Tongue (tissue), 3 donors: ENCODE measurements at places on chromosomes 11 and 22.

DNA sequence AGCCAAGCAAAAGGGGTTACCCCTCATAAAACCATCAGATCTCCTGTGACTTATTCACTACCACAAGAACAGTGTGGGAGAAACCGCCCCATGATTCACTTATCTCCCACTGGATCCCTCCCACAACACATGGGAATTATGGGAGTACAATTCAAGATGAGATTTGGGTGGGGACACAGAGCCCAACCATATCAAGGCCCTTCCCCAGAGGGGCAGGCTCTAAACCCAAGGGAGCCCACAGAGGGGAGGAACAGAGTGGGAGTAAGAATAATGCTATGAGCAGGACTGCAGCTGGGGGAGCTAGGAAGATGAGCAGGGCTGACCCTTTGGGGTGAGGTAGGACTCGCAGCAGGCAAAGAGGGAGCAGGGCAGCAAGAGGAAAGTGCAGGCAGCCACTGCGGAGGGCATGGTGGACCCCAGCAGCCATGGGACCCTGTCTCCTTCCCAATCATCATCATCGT is 59.3 kb downstream of the CD82 start:
- peak; percentile 1 for DNase-seq

GRCh38 chr11:33307984-33308383 is 50.8 kb downstream of the HIPK3 start:
- DNase-seq, result no peak

- no peak for DNase-seq
Measured at GRCh38 chr11:67160872-67161783, 42.1 kb downstream of the KDM2A start.

DNA sequence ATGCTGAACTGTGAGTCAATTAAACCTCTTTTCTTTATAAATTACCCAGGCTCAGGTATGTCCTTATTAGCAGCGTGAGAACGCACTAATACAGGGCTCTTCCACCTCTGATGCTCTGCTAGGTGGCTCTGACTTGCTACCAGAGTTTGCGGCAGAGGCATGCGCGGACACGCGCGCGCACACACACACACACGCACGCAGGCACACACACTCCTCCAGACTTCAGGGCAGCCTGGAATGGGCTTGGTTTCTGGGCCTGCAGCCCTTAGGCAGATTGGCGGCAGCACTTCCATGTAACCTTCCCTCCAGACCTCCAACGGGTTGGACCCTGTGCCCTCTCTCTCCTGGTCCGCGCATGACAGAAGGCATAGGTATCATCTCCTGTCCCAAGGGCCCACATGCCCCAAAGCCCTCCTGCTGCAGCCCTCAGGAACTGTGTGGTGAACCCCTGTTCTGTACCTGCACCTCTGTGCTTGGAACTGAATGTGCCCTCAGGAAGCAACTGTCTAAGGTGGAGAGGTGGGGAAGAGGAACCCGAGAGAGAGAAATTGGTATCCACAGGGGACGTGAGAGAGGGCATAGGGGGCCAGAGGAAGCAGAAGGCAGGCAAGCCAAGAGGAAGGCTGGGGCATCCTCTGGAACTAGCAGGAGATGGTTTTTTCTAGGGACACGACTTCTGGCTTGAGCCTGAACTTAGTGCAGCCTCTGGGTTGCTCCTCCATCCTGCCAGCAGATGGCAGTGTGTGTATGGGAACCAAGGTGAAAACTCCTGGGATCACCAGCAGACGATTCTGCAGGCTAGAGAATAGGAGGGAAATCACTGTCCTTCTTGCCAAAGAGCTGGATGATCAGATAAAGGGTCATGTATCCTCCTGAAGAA is 23.4 kb upstream of the RIC3 start:
- DNase-seq, result peak; percentile 85

DNA sequence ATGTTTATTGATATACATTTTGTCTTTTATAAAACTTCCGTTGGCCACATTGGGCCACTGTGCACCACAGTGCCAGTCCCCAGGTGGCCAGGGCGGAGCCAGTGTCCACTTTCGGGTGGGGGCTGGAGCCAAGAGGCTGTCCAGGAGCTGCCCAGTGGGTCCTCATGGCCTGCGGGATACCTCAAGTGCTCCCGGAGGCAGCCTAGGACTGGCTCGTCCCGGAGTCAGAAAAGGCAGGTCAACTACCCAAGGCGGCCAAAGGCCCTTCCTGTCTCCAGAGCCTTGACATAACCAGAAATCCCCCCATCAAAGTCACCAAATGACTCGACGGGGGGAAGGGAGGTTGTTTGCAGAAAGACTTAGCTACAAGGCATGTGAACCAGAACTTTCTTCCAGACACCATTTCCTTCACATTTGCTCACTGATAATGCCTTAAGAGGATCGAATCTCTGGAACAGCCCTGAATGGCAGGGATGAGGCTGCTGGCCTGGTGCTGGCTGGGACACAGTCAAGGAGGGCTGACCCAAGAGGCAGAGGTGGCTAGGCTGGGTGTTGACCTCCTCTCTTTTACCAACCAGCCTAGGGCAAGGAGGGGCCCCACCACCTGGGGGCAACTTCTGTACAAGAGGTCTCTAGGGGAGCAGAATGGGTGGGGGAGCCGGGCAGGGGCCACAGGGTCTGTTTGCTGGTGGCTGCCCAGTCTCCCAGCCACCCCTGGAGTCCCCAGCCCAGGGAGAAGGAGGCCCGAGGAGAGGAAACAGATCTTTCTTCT is 8.4 kb downstream of the MRGPRF start:
- no peak for DNase-seq

DNA sequence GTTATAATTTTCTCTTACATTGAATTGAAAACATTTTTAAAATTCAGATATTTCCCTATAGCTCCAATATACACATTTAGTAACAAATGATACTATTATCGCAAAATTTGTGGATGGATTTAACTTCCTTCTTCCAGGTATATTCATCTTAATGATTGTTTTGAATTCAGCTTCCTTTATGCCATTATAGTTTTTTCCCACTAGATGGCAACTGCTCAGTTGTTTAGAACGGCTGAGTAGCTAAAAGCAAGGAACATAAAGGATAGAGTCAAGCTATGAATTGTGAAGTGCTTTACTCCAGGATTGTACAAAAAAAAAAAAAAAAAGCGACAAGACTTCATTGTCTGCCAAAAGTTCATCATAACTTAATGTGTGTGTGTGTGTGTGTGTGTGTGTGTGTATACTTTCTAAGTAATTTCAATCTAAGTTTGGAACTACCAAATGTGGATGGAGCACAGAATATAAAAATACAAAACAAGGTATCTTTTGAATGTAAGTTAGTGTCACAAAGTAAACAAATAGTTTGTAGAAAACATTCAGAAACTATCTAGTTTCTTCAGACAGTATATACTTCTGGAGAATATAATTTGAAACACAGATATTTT is 846.4 kb downstream of the DLG2 start:
- DNase-seq, result peak; percentile 59

- no peak for DNase-seq
Measured at GRCh38 chr11:25766332-25767015, 565.5 kb upstream of the ANO3 start.

- no peak for DNase-seq
Measured at GRCh38 chr11:22674470-22675439, 8.3 kb downstream of the GAS2 start.

- no peak for DNase-seq
Measured at GRCh38 chr22:35174401-35175038, 82.8 kb upstream of the HMGXB4 start.

DNA sequence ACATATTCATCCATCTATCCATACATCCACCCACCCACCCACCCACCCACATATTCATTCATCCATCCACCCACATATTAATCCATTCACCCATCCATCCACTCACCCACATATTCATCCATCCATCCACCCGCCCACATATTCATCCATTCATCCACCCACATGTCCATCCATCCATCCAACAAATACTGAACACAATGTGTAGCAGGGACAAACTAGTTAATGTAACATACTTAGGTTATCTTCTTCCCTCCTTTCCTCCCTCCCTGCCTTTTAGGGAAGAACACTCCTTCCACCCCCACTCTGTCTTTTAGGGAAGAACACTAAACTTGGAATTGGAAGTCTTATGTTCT is 39.4 kb downstream of the MCM5 start:
- DNase-seq, result no peak

- DNase-seq, result peak; percentile 35
Measured at GRCh38 chr11:44205352-44205751, 104.6 kb downstream of the ALX4 start.

- DNase-seq, result no peak
Measured at GRCh38 chr11:61617515-61617914, 36.6 kb upstream of the SYT7 start.

- DNase-seq, result no peak
Measured at GRCh38 chr22:22565981-22566380, 6.9 kb upstream of the PRAME start.

DNA sequence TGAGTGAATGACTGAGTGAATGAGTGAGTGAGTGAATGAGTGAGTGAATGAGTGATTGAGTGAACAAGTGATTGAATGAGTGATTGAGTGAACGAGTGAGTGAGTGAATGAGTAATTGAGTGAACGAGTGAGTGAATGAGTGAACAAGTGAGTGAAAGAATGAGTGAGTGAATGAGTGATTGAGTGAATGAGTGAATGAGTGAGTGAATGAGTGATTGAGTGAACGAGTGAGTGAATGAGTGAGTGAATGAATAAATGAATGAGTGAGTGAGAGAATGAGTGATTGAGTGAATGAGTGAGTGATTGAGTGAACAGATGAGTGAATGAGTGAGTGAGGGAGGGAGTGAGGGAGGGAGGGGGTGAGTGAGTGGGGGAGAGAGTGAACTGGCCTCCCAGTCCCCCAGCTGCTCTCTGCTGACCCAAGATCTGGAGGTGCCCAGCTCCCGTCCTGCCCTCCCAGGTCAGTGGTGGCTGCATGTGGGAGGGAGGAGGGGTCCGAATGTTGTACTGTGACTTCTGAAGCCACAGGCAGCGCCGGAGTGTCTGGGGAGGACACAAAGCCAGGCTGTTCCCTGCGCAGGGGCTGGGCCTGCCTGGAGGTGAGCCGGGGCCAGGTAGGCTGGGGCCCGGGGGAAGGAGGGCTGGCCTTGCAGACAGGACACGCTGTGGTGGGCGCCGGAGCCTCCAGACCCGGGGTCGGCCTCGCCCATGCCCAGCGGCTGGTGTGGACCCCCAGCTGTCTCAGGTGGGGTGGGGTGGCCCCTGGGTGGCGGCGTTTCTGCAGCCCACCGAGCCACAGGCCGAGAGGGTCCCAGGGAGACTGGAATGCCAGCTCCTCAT is 17.8 kb upstream of the PIM3 start:
- DNase-seq, result no peak

DNA sequence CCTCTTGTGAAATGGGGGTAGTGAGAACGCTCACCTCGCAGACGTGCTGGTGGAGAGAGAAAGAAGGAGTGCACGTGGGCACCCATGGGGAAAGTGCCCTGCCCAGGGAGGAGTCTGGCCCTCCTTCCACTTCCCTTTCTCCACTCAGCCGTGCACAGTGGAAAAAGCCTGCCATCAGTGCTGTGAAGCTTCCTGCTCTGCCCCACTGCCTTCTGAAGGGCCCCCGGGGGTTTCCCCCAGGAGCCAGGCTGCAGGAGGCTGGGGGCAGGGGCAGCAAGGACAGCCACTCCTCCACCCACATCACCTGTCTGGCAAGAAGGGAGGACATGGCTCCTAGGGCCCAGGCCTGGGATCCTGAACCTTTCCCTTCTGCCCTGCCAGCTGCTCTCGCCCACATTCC is 7.6 kb downstream of the TP53I11 start:
- DNase-seq, result no peak

- DNase-seq, result peak; percentile 58
Measured at GRCh38 chr11:61695917-61696316, 15.7 kb downstream of the DAGLA start.

- no peak for DNase-seq
Measured at GRCh38 chr11:123434262-123434661, 4.2 kb downstream of the GRAMD1B start.

DNA sequence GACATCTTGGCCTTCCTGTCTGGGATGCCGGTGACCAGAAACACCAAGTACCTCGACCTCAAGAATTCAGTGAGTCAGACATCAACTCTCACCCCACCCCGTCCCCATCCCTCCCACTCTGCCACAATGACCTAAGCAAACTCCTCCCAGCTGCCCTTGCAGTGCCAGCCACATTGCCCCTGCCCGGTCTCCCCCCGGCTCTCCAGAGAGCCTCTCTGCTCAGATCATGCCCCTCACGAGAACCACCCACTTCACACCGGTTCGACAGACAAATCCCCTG is 23.6 kb upstream of the MYRF start:
- no peak for DNase-seq

- peak; percentile 50 for DNase-seq
Measured at GRCh38 chr22:45335021-45335818, 25.5 kb downstream of the FAM118A start.

- no peak for DNase-seq
Measured at GRCh38 chr22:30565341-30565740, 9.1 kb downstream of the GAL3ST1 start.

- DNase-seq, result no peak
Measured at GRCh38 chr11:68454767-68455166, 5.8 kb upstream of the PPP6R3 start.

DNA sequence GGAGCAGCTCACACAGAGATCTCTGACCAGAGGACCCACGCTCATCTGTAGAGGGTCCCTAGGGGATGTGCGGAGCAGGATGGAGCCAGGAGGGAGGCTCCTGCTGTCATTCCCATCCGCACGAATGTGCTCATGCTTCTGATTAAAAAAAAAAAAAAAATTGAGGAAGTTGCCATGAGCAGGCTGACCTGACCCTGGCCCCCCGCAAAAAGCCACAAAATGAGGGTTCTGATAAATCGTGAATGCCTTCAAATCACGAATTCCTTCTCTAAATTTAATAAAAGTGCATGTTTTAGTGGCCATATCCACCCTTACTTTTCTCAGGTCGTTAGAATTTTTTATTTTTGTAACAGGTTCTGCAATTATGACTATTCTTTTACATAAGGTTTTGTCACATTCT is 378.2 kb downstream of the OPCML start:
- no peak for DNase-seq

- DNase-seq, result no peak
Measured at GRCh38 chr11:24779791-24780190, 282.9 kb downstream of the LUZP2 start.

GRCh38 chr11:36345535-36346141 is 49.5 kb downstream of the PRR5L start:
- no peak for DNase-seq

GRCh38 chr11:55658031-55658573 is 3.9 kb upstream of the OR4C6 start:
- DNase-seq, result no peak

GRCh38 chr11:95923439-95923727 is 524 bp downstream of the MTMR2 start:
- DNase-seq, result no peak
